ENCODE measurements at places on chromosomes 13 and 19. TPM values are rescaled to one million over a fixed set of nuclear protein-coding genes. Genes with fewer than 3 reads are reported as not detected.

The KCNRG gene
- 4.0 TPM for total RNA-seq

The MCOLN1 gene
- total RNA-seq: 8.9 TPM

The APOC4 gene
- total RNA-seq: not detected

The OR7C1 gene
- under 0.01 TPM for total RNA-seq

The ATP8A2 gene
- under 0.01 TPM for total RNA-seq

The SMIM44 gene
- not detected for total RNA-seq

The CBY2 gene
- total RNA-seq: not detected

The PNMA8A gene
- total RNA-seq: 7.3 TPM

The SERTM1 gene
- total RNA-seq: not detected

The SWSAP1 gene
- 4.6 TPM for total RNA-seq
